ENCODE measurements at places on chromosomes 13 and 19. TPM values are rescaled to one million over a fixed set of nuclear protein-coding genes. Genes with fewer than 3 reads are reported as not detected.

CEACAM7 gene
- total RNA-seq, result 0.26 TPM

SLC10A2 gene
- total RNA-seq, result not detected

TEX101 gene
- not detected for total RNA-seq

OSCAR gene
- total RNA-seq, result 4.4 TPM

PCDH17 gene
- 13.2 TPM for total RNA-seq

TNFSF9 gene
- total RNA-seq, result 1.2 TPM

- no peak for DNase-seq
Observed at GRCh38 chr19:32141840-32142511, 203.4 kb upstream of the ZNF507 start.

DNA sequence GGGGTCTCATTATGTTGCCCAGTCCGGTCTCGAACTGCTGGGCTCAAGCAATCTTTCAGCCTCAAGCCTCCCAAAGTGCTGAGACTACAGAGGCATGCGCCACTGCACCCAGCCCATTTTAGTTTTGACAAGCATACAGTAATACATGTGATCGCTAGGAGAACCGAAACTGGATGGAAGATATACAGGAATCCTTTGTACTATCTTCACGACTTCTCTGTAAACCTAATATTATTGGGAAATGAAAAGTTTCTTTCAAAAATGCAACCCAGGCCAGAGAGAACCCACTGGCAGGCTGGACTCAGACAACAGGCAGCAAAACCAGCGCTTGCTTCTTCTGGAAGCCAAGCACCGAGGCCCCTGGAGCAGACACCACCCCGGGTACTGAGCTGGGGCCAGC, 9.4 kb downstream of the C19orf12 start:
- peak; percentile 18 for DNase-seq

- DNase-seq, result no peak
Observed at GRCh38 chr19:16715611-16716010, 4.0 kb upstream of the NWD1 start.

- DNase-seq, result no peak
Observed at GRCh38 chr13:44169018-44169911, 204.4 kb upstream of the SERP2 start.

DNA sequence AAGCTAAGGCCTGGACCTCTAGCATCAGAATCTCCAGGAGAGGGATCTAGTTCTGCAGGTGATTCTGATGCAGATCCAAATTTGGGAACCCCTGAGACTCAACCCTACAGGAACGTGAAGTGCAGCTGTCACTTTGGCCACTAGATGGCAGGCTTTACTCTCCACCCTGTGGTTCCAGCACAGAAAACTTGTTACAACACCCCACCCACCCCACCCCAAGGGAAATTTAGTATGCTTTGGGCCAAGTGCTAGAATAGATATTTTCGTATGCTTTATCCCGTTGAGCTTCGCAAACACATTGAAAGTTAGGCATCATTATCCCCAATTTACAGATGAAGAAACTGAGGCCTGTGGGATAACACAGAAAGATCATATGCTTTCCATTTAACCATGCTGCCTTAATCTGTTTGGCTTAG, 232.0 kb downstream of the B3GLCT start:
- DNase-seq, result peak; percentile 56

- no peak for DNase-seq
Observed at GRCh38 chr13:33079960-33080359, 63.7 kb downstream of the KL start.

GRCh38 chr13:77832339-77833100, 86.1 kb downstream of the EDNRB start:
- no peak for DNase-seq

- DNase-seq, result no peak
Observed at GRCh38 chr19:40594255-40594654, 6.9 kb upstream of the LTBP4 start.

DNA sequence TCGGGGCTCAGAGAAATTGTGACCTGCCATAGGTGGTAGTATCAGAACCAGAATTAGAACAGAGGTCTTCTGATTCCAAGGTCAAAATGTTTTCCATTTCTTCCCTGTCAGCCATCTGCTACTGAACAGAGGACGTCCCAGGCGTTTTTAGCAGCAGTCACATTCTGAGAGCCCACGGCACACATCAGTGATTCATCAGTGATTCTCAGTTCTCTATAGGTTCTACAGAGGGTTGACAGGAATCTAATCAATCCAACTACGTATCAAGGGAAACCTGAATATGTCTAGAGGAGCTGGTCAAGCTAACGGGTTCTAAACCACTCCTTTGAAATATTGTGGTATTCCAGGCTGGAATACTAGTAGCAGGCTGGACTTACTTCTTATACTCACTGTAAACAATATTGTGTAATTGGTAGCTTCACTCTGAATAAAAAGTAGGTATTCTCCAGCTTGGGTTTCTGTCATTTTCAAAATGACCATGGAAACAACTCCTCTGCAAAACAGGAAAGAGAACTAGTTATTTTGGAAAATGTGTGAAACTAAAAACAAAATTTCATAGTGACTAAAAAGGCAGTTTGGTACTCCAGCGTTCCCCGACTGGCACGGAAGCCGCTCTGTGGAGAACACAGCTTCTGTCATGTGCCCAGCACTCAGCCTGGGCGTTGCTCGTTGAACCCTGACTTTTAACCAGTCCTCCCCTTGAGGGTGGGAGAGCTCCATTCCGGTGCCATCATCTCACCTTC, 43.2 kb downstream of the FLT3 start:
- DNase-seq, result no peak

- no peak for DNase-seq
Observed at GRCh38 chr19:30855442-30855841, 483.3 kb downstream of the ZNF536 start.

GRCh38 chr19:53389571-53389970, 5.4 kb upstream of the ZNF765 start:
- no peak for DNase-seq

DNA sequence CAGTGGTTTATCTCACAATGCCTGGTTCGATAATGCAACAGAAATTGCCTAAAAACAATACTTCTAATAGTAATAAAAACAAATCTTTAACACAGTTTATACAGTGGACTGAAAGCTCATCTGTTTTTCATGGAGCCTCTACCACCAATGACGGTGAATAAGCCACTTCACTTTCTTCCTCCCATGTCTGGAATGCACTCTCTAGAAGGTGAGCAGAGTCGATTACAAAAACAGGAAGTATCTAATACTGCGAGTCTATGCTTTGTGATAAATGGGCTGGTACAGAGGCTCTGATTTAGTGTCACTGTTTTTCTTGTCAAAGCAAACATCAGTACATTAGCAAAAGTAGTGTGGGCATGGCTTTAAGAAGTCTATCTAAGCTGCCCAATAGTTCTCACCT, 1348.6 kb upstream of the SLC10A2 start:
- no peak for DNase-seq

Data from aorta (tissue), 5 donors.